NCI-H1048 (cell line): ENCODE measurements at places on chromosomes 16 and 17.

DNA sequence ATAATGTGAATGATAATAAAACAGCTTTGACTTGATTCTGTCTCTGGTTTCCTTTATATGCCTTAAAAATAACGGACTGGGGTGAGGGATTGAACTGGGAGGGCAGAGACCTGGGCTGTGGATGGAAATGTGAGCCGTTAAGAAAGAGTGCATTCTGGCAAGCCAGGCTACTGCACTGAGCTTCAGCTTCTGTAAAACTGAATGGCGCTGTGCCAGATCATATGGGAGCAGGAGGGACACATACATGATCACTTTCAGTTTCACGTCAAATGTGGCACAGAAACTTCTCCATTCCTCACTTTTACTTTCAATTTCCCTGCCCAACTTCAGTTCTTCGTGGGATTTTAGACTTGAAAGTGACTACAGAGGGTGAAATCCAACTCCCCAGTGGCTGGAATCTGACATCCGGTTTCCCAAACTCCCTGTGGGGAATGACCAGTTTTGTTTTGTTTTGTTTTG lies 1.1 kb downstream of the MT2A start:
- DNase-seq: no peak

GRCh38 chr17:34398990-34399389 lies 36.0 kb upstream of the CCL1 start:
- no peak for DNase-seq

GRCh38 chr16:81204798-81205680 lies 33.5 kb upstream of the BCO1 start:
- no peak for DNase-seq

- DNase-seq: no peak
Measured at GRCh38 chr17:31859487-31860008, 504 bp upstream of the COPRS start.

DNA sequence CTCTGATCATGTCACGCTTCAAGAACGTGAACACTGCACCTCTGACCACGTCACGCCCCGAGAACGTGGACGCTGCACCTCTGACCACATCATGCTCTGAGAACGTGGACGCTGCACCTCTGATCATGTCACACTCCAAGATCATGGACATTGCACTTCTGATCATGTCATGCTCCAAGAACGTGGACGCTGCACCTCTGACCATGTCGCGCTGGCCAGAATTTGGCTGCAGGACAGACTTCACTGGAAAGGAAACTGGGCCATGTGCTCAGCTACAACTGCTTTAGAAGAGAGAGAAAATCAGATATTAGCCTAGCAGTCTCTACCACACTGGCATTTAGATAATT lies 182.7 kb downstream of the RPTOR start:
- no peak for DNase-seq

- no peak for DNase-seq
Measured at GRCh38 chr16:16882766-16883165, 503.8 kb downstream of the NPIPA7 start.

- no peak for DNase-seq
Measured at GRCh38 chr17:42431758-42432161, 8.7 kb upstream of the CAVIN1 start.

GRCh38 chr17:41338961-41339485 lies 11.6 kb downstream of the KRT33A start:
- DNase-seq: no peak

GRCh38 chr17:66354472-66354871 lies 52.1 kb downstream of the PRKCA start:
- no peak for DNase-seq

GRCh38 chr16:29820271-29820701 lies at the start of gene MVP:
Gene MVP (plus strand): TSS chr16:29820462. CDS start chr16:29830550, 10,088 bp downstream.
- no peak for DNase-seq

GRCh38 chr17:49967205-49967604 lies 1.8 kb upstream of the DLX4 start:
- no peak for DNase-seq

DNA sequence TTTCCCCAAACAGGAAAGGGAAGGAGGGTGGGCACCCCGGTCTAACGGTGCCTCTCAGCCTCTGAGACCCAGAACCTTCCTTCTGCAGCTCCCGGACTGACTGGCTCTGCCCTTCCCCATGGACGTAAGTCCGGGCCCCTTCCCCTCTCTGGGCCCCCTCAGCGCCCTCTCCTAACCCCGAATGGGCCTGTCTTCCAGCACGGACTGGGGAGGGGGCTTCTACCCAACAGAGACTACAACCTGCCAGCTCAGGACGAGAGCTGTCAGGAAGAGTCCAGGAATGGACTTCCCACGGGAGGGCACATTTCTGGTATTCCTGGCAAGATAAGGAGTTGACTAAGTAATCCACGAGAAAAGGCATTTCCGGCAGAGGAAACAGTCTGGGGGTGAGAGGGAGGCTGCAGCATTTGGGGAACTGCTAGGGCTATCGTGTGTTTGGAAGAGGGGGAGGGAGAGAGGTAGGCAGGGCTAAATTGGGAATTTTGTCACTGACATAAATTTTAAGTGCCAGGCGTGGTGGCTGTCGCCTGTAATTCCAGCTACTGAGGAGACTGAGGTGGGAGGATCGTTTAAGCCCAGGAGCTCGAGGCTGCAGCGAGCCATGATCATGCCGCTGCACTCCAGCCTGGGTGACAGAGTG lies 12.1 kb upstream of the ALDOA start:
- DNase-seq: no peak

GRCh38 chr16:49354101-49354500 lies 19.5 kb upstream of the C16orf78 start:
- no peak for DNase-seq

DNA sequence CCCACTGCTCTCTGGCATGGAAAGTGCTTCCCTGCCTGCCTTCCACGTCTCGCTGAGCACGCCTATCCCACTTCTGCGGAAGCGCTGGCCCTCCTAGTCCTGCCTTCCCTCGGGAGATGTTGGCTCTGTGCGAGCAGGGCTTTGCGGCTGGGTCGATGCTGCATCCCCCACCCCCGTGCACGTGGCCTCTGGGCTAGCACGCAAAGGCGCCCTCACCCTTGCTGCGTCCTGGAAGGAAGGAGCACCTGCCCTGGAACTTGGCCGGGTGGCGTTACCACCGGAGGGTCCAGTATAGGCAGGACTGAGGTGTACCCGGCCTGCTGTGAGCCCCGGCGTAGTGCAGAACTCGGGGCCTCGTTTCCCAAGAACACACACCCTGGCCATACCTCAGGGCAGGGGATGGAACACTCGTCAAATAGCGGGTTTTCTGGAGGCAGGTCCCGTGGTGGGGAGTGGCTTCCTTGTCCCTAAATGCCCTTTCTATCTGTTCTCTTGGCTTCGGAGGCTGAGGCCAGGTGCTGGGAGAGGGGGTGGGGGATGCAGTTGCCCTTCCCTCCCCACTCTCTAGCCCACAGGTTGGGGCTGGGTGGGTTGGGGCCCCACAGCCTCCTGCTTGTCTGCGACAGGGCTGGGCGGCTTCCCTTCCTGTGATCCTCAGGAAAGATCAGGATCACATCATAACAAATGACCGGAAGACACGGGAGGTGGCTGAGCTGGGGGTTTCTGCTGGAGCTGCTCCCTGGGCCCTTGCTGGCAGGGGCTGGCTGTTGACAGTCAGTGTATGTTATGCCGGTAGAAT lies 17.4 kb downstream of the BAIAP2 start:
- no peak for DNase-seq

DNA sequence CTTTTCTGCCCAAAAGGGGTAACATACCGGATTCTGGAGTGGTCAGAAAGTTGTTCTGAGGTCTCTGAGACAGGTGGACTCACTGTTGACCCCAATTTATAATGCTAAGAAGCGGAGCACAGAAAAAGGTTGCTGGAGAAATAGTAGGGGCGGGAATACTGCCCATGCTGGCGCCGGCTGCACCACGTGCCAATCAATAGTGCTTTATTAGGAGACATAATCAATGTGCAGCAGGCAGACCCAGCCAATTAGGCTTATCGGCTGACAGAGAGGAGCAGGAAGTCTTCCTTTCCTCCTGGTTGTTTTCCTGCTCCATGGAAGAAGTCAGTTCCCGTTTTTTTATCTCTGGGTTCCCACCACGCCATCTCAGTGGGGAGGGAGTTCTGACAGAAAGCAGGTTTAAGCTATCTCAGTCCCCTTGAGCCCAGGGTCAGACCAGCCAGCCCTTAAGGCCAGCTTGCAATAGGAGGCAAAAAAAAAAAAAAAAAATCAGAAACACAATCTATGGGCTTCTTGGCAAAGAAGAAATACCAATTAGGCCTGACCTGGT lies 68.2 kb upstream of the IRX6 start:
- no peak for DNase-seq

DNA sequence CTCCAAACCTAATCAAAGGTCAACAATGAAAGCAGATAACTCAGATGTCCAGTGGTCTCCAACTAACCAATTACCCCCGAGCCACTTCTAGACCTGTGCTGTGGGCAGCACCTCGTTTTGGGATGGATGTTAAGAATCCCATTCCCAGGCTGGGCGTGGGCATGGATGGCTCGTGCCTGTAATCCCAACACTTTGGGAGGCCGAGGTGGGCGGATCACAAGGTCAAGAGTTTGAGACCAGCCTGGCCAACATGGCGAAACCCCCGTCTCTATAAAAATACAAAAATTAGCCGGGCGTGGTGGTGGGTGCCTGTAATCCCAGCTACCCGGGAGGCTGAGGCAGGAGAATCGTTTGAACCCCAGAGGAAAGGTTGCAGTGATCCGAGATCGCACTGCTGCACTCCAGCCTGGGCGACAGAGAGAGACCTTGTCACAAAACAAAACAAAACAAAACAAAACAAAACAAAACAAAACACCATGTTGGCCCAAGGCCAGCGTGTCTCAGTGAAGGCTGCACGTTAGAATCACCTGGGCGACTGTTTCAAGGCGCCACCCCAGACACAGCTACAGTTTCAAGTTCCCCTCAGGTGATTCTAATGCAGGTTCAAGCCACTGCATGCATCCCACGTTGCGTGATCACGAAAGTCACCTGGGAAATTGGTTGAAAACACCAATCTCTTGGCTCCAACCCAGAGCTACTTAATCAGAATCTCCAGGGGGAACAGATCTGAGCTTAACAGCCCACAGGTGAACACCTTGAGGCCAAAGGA lies 21.3 kb downstream of the COX4I1 start:
- no peak for DNase-seq

GRCh38 chr17:18362698-18363100 lies 651 bp downstream of the SHMT1 start:
- DNase-seq: no peak

DNA sequence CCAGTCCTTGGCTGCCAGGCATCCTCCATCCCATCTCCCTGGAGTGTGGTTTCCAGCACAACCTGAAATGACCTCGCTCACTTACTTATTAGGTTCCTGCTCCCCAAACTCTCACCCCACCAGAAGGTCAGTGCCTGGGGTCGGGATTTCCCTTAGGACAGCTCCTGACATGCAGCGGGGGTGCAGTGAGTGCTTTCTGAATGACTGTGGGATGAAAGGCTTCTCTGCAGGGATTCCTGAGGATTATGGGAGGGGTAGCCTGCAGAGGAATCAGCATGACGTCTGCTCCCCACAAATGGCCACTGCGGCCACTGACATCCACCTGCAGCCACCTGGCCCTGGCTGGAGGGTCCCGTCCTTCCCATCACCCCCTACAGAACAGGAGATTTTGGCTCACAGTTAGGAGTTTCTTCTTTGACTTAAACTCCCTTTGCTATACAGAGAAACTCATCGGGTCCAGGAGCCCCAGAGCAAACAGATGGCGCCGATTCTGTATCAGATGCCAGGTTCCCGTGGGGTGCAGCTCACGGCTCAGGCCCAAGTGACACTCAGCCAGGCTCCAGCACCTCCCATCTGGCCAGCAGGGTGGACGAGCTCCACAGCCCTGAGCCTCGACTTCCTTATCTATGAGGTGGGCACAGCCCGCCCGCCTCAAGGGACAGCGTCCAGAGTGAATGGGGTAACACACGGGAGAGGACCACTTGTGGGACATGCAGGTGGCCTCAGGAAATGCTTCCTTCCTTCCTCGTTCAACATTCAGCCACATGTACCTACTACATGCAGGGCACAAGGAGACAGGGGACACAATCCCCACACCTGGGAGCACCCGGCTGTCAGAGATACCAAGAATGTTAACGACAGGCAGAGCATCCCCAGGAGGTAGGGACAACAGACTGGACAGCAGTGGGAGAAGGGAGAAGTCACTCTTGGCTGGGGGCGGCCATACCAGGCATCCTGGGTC lies 69.8 kb downstream of the RMI2 start:
- no peak for DNase-seq

DNA sequence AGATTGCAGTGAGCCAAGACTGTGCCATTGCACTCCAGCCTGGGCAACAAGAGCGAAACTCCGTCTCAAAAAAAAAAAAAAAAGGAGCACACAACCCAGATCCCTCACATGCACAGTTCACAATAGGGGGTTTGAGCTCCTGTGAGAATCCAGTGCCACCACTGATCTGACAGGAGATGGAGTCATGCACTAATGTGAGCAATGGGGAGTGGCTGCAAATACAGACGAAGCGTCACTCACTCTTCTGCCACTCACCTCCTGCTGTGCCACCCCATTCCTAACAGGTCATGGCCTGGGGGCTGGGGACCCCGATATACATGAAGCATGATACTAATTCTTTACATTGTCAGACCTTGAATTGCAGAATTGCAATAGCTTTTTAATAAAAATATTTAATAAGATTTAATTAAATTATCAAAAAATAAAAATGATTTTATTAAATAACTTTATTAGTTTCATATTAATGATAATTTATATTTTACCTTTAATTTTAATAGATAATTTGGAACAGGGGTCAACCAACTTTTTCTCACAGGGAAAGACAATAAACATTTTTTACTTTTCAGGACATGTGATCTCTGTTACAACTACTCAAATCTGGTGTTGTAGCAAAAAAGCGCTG lies 171.4 kb downstream of the COPRS start:
- DNase-seq: no peak

- no peak for DNase-seq
Measured at GRCh38 chr17:47694581-47695428, 844 bp downstream of the TBKBP1 start.

DNA sequence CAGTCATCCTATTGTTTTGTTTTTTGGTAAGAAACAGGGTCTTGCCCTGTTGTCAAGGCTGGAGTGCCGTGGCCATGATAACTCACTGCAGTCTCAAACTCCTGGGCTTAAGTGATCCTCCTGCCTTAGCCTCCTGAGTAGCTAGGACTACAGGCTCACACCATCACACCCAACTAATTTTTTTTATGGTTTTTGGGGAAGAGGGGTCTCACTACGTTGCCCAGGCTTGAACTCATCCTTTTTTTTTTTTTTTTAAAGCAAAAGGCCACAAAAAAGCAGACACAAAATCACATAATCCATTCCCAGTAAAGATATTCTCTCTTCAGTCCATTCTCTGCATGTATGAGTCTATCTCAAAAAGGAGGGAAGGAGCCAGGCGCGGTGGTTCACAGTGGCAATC lies 5.5 kb downstream of the SPAG9 start:
- DNase-seq: no peak

- DNase-seq: no peak
Measured at GRCh38 chr16:1311738-1312466, 2.5 kb downstream of the UBE2I start.

DNA sequence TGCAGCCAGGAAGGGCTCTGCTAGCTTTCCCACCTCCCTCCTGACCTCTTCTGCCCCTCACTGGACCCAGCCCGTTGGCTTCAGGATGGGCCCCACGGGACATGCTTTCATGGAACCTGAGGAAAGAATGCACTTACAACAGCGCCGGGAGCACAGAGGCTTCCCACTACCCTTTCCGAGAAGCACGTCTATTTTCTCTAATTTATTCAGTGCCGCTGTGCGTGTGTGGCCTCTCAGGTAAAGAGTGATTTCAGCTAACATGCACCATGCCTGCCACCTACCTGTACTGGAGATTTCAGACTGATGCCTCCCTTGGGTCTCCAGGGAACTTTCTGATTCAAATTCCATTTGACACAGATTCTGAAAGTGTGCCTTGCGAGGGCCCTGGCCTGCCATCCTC lies 140.1 kb downstream of the CYLD start:
- no peak for DNase-seq
